ENCODE measurements at places on chromosomes 1 and 21.

- DNase-seq, result no peak
These were observed 173.6 kb upstream of the IGSF21 start for GRCh38 chr1:17933971-17934370.

DNA sequence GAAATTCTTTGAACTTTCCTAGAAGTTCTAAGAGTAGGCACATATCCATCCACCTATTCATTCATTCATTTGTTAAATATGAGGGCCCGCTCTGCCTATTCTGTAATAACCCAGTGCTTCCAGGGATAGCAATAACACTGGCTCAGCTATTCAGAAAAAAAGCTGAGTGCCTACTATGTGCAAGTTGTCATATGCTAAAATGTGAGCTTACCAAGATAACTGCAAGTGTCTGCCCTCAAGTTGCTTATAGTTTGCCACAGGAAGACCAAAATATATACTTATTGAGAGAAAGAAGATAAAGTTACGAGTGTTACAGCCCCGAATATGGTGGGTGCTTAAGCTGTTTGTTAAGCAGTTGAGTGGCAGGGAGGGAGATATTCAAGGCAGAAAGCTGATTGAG, 39.6 kb downstream of the CD55 start:
- no peak for DNase-seq

GRCh38 chr21:41678924-41679318, 87.9 kb downstream of the RIPK4 start:
- DNase-seq, result peak; percentile 96

- DNase-seq, result no peak
These were observed 47.9 kb downstream of the LAMC1 start for GRCh38 chr1:183070923-183071618.
